ENCODE measurements at places on chromosomes 5 and 9. TPM values are rescaled to one million over a fixed set of nuclear protein-coding genes. Genes with fewer than 3 reads are reported as not detected.

The FYB1 gene
- 198 TPM for total RNA-seq

The TYRP1 gene
- not detected for total RNA-seq

The PBX3 gene
- 22.0 TPM for total RNA-seq

- no peaks in the 10 kb centered on the region for H3K4me1 ChIP-seq
- H3K27me3 ChIP-seq = peaks cover 2% of the 10 kb centered on the region
- H3K4me3 ChIP-seq = no peak overlapping the region
Measured at GRCh38 chr9:77534376-77535057, 113.6 kb downstream of the GNA14 start.

DNA sequence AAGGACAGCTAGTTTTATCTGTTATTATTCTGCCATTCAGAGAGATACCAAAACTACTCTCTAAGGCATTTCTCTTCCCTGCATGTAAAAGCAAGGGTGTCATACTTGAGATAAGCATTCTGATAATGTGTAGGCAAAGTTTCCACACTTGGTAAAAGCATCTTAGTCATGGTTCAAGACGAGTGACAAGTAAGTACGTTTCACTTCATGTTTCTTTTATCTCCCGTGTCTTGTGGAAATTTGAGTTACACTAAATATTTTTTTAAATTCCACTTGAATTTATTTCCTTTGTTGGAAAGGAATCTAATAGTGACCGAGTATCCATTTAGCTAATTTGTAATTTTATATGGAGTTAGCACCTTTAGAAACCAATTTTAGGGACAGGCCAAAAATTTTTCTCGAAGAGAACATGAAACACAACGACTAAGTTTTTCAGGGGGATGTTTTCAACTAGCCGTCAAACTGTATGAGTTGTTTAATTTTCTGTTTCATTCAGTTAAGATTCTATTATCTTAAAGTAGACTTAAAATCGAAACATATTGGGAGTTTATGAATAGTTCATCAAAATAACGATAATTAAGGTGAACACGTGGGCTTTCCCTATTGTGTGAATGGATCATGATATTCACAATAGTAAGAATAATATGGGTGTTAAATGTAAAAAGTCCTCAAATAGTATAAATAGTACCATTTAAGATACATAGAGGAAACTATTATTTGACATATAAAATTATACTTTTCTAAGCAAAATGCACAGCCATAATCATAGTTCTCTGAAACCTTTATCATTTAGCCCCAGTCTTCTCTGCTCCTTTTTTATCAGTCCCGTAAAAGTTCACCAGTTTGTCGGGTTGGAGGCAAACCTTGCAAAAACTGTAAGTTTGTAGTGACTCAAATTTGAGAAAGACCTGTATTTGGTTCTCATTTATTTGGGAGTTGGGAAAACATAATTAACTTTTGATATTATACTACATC, 1.6 kb downstream of the RFESD start:
- H3K4me3 ChIP-seq = peak overlapping the region; percentile 19
- peaks cover 36% of the 10 kb centered on the region for H3K4me1 ChIP-seq
- no peak for DNase-seq
- H3K27ac ChIP-seq = no peak overlapping the region

- H3K27me3 ChIP-seq = no peaks in the 10 kb centered on the region
- H3K36me3 ChIP-seq = no peaks in the 10 kb centered on the region
- H3K4me3 ChIP-seq = no peak overlapping the region
- H3K4me1 ChIP-seq = no peaks in the 10 kb centered on the region
- no peak for DNase-seq
Measured at GRCh38 chr5:125659316-125660023, 763.7 kb upstream of the GRAMD2B start.

GRCh38 chr9:70557661-70558369, 143.4 kb upstream of the KLF9 start:
- no peaks in the 10 kb centered on the region for H3K27me3 ChIP-seq
- no peak overlapping the region for H3K4me3 ChIP-seq

DNA sequence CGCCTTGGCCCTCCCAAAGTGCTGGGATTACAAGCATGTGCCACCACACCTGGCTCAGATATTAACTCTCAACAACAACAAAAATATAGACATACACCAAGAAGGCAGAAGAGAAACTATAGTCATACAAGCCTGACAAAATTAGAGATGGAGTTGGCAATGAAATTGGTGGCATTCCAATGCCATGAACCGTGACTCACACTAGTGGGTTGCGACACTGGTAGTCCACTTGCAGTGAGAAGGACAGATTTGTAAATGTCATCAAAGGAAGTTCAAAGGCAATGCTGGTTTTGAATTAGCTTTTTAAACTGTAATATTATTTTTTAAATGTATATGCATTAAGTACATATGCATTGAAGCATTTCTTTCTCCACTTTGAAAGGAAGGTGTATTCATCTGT, 8.5 kb upstream of the DNAJC25 start:
- no peak overlapping the region for H3K27ac ChIP-seq
- no peaks in the 10 kb centered on the region for H3K36me3 ChIP-seq
- DNase-seq = no peak
- H3K4me1 ChIP-seq = no peaks in the 10 kb centered on the region

DNA sequence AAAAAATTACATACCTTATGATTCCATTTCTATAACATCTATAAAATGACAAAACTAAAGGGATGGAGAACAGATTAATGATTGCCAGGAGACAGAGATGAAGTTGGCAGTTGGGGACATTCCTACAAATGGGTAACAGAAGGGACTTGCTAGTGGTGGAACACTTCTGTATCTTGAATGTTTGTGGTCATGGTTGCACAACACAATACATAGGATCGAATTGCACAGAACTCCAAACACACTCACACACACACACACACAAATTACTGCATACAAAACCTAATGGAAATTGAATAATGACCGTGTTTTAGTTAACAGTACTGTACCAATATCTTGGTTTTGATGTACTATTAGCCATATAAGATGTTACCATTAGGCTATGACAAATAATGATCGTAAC, 330.7 kb upstream of the POU5F2 start:
- DNase-seq = no peak
- no peaks in the 10 kb centered on the region for H3K27me3 ChIP-seq
- H3K27ac ChIP-seq = no peak overlapping the region
